ENCODE measurements at places on chromosomes 4 and X.

DNA sequence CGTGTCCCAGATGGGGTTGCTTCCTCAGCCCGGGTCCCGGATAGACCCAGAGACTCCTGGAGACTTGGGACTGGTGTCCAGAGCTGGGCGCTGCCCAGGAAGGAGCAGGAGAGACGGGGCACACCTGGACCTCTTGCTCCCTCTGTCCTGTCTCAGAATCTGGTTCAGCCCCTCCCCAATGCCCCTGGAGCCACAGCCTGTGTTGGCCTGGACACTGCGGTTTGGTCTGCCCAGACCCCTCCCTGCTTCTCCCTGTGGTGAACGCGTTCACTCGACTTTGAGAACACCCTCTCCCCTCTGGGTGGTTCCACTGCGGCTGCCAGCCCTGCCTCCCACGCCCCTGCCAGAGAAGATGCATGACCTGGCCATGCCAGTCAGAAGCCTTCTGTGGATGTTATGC lies 111.1 kb downstream of the HMX1 start:
- ATAC-seq, result no peak

GRCh38 chr4:15851969-15852368 lies 73.8 kb downstream of the CD38 start:
- no peak for ATAC-seq

DNA sequence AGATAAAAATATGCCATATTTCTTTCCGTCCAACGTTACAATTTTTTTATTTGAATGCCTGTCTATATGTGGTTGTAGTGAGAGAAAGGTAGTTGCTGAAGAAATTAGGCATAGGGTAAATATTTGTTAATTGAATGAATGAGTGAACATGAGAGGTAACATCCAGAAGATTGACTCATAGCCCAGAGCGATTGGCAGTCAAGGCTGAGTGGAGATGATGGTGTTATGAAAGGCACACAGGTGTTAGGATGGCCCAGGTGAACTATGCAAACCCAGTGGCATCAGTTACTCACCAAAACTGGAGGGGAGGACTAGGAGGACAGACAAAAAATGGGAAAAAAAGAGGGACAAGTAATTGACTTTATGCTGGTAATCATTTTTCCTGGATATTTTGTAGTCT lies 31.7 kb upstream of the SPRY1 start:
- ATAC-seq, result peak; percentile 85

GRCh38 chrX:28180096-28180495 lies 198.8 kb upstream of the DCAF8L1 start:
- no peak for ATAC-seq

DNA sequence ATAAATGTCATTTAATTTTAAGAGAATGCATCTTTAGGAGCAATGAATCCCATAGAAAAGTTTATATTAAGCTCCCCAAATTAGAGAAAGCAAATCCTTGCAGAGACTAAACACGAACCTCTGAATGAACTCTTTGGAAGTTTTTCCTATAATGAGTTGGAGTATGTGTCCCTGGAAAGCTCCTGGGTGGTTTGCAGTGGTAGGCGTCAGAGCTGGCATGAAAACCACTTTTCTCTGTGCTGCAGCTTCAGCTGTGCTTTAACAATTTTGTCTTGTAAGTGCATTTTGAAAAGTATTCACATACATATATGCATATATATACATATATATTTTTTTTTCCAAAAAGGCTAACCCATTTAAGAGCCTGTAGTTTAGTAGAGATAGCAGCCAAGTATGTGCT lies 148.7 kb upstream of the TBC1D9 start:
- no peak for ATAC-seq

- ATAC-seq, result peak; percentile 67
Measured at GRCh38 chrX:3345281-3346191, 916 bp downstream of the MXRA5 start.

DNA sequence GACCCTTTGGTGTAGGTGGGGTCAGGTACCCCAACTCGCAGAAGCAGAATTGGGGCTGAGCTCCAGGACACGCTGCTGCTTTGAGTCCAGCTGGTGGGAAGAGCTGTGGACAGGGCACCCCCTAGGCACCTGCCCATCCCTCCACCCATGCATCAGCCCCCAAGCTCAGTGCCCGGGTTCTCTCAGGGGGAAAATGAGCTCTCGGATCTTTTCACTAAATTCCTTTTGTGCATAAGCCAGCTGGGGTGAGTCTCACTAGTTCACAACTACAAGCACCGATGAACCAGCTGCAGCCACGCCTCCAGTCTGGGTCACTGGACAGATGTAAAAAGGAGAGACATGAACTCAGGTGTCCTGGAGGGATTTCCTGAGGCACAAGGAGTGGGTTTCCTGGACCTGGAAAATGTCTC lies 286.8 kb downstream of the CRLF2 start:
- no peak for ATAC-seq

DNA sequence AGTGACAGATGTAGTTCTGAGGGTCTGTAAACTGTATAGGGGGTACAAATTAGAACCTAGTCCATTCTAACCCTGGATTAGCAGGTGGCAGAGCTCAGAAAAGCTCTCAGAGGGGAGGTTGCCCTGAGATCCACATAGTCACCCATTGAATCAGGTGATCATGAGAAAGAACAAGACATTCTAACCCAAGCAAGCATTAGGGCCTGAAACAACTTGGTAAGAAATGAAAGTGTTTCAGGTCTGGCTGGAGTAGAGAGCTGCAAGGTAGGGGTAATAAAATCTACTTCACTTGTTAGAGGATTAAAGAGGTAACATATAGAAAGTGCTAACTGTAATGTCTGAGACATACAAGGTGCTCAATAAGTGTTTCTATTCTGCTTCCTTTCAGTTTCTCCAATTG lies 8.8 kb upstream of the BMP2K start:
- ATAC-seq, result no peak

- no peak for ATAC-seq
Measured at GRCh38 chrX:115598556-115598955, 37.6 kb downstream of the PLS3 start.

DNA sequence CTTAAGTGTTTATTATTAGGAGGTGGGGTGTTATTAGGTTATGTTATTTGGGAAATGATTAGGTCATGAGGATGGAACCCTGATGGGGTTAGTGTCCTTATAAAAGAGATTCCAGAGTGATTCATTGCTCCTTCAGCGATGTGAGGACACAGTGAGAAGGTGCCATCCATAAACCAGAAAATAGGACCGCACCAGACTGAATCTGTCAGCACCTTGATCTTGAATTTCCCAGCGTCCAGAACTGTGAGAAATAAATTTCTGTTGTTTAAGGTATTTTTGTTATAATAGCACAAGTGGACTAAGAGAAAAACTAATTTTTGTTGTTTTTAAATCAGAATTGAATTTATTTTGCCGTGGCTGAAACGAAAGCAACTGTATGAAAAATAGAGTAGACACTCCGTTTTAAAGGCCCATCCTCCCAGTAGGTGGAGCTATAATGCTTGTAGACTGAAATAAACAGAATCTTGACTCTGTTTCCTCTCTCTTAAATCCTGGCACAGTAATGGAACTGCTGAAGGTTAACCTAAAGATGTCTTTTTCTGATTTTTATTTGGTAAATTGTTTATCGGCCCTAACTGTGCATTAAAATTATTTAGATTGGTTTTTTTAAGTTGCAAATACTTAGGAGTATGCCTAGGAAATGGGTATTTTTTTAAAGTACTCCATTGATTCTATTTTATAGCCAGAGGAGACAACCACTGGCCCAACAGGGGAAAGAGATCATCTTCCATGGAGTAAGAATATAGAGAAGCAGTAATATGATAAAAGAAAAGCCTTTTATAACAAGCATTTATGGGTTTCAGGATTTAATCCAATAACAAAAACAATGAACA lies 133.2 kb upstream of the ADAMTS3 start:
- no peak for ATAC-seq

GRCh38 chr4:22458098-22458497 lies 57.8 kb downstream of the ADGRA3 start:
- peak; percentile 26 for ATAC-seq

- peak; percentile 46 for ATAC-seq
Measured at GRCh38 chr4:1604706-1605205, 79.4 kb downstream of the FAM53A start.

GRCh38 chr4:168630445-168631187 lies 133.8 kb downstream of the PALLD start:
- peak; percentile 72 for ATAC-seq

GRCh38 chr4:137819964-137820383 lies 287.7 kb upstream of the PCDH18 start:
- peak; percentile 83 for ATAC-seq
